ENCODE measurements at places on chromosomes 1 and 21. TPM values are rescaled to one million over a fixed set of nuclear protein-coding genes. Genes with fewer than 3 reads are reported as not detected.

GRCh38 chr1:16195518-16195905, 16.9 kb downstream of the ARHGEF19 start:
- H3K4me3 ChIP-seq: no peak overlapping the region
- H3K27ac ChIP-seq: no peak overlapping the region
- H3K4me1 ChIP-seq: peaks cover 6% of the 10 kb centered on the region
- H3K36me3 ChIP-seq: no peaks in the 10 kb centered on the region
- no peak for DNase-seq

- peaks cover 9% of the 10 kb centered on the region for H3K4me1 ChIP-seq
- no peak overlapping the region for H3K4me3 ChIP-seq
- DNase-seq: no peak
- no peaks in the 10 kb centered on the region for H3K36me3 ChIP-seq
Measured at GRCh38 chr1:205677167-205677566, 3.1 kb downstream of the SLC45A3 start.

DNA sequence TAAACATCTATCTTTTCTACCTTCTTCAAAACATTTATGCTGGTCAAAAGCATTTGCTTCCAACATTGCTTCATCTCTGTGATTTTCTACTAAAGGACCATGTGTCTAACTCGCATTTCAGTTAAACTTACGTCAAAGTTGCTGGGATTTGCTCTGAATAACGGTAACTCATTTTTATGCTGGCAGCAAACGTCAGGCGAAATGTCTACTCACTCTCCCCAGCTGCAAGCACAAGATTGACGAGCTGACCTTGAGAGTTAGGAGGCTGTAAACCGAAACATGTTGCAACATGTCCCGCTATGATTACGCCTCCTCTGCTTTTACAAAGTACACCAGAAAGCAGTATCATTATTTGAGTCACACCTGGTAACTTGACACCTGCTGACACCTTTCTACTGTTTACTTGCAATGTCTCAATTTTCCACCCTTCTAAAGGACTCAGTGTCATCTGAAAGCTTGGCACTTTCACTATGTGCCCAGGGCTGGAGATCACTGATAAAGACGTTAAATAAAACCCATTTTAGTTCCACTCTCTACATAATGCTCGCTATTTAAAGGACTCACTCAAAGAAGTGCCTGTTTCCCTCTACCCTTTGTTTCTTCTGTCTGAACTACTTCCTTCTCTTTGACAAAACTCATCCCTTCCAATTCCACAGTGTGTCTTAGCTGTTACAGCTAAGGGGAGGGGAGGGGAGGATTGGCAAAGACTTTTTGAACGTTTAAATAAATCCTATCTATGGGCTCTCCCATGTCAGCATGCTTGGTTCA, 111.9 kb downstream of the PTPN14 start:
- DNase-seq: no peak
- peaks cover 2% of the 10 kb centered on the region for H3K36me3 ChIP-seq
- H3K27me3 ChIP-seq: peaks cover 5% of the 10 kb centered on the region
- H3K4me3 ChIP-seq: peak overlapping the region; percentile 37
- H3K4me1 ChIP-seq: peaks cover 42% of the 10 kb centered on the region

LEFTY2 gene
- not detected for total RNA-seq

PRR9 gene
- not detected for total RNA-seq

Data from activated naive CD8-positive, alpha-beta T cell treated with anti-CD3 and anti-CD28 coated beads, Interleukin-2, amount 10 ng/mL, durations not matched to agents 7 days and 5 days (primary cell).